Astrocyte of the cerebellum (primary cell): ENCODE measurements at places on chromosomes 7 and 10.

DNA sequence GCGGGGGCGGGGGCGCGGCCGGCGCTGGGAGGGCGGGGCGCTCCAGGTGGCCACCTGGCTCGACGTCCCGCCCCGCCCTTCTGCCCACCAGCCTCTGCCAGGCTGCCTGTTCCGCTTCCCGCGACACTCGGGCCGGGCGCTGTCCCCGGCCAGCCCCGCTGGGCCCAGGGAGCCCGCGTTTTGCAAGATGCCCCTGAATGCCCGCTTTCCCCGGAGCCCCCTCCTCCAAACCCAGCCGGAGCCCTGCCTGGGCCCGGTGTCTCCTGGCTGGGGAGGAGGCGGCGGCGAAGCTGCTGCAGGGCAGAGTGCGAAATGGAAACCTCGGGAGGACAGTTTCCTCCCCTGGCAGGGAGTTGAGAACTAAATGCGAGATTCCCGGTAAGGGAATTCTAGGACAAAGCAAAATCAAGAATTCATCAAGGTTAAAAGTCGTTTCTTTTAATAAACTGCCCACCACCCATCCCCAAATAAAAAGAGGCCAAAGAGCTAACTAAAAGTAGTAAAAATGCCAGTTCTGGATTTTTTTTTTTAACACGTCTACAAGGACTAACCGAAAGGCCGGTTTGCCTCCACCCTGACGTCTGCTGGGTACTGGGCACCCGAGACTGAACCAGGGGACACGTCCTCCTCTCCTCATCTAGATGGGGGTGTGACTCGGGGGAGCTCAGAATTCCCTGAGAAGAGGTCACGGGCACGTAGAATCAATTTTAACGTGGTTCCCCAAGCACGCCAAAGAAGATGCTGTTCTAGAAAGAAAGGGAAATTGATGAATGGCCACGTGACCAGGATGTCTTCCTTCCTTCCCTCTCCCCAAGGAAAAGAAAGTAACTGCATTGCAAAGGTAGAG lies 200.4 kb upstream of the NFE2L3 start:
- no peak for DNase-seq

DNA sequence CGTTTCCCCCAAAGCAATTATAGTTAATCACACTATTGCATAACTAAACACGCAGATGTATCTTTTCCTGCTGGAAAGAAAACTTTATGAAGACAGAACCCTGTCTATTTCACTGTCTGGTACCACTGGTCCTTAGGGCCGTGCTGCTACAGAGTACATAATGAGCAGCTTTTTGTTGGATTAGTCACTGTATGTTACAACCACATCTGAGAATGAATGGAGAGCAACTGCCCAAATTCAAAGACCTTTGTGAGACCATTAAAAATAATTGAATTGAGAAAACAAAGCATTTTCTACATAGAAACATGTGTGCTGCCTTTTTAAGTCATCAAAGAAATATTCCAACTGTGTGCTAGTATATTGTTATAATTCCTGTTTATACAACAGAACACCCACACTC lies 111.3 kb upstream of the SORCS1 start:
- DNase-seq = peak; percentile 15

- peak; percentile 6 for DNase-seq
Observed at GRCh38 chr7:85186083-85186520, 754 bp downstream of the SEMA3D start.

GRCh38 chr7:18163091-18163490 lies 135.4 kb upstream of the PRPS1L1 start:
- DNase-seq = no peak

DNA sequence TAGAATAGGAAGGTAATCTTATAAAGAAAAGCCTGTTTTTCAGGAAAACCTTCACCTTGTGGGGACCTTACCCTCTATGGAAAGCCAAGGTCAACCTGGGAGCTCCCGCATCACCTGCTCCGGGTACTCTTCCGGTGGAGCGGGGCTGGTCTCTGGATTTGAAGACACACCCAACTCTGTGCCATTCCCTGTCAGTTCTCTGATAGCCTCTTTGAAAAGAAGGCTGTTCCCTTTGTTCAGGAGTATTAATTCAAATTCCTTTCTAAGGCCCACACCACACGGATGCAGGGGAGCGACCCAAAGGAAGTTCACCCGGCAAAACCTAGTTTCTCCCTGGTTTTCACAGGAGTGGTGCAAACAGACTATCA lies 10.7 kb downstream of the CTBP2 start:
- no peak for DNase-seq

- no peak for DNase-seq
Observed at GRCh38 chr7:128201067-128201689, 39.9 kb upstream of the LEP start.

- no peak for DNase-seq
Observed at GRCh38 chr10:30256084-30256483, 93.0 kb downstream of the MTPAP start.

GRCh38 chr10:114723991-114724715 lies 66.1 kb upstream of the ABLIM1 start:
- DNase-seq = no peak

- no peak for DNase-seq
Observed at GRCh38 chr7:50226669-50227068, 77.8 kb upstream of the IKZF1 start.

GRCh38 chr7:2393706-2394105 lies 9.7 kb upstream of the CHST12 start:
- DNase-seq = no peak

DNA sequence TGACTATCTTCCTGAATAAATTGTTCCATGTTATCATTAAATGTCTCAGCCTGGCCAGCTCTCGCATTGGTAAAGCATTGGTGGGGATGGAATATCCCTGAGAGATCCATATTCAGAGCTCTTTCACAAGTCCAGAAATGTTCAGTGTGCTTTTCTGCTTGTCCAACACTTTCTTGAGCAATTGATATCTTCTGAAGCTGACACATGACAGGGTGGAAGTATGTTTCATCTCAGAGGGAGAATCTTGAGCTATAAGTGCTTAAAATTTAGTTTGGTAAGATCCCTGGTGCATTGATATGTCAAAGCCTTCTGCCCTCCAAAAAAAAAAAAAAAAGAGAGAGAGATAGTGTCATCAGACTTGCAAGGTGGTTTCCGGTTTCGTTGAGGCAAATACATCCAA lies 7.4 kb downstream of the IFIT3 start:
- DNase-seq = no peak

DNA sequence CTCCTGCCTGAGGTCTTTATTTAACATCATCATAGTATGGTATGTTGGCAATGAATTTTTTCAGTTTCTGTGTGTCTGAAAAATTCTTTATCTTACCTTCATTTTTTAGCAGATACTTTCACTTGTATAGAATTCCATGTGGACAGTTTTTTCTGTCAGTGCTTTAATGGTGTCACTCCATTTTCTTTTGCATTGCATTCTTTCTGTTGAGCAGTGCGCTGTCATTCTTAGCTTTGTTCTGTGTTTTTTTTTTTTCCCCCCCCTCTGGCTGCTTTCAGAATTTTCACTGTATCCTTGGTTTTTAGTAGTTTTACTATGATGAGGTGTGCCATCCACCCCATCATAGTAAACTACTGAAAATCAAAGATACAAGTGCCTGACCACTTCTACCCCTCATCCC lies 120.7 kb downstream of the LRMDA start:
- DNase-seq = no peak

- DNase-seq = no peak
Observed at GRCh38 chr7:47991270-47991669, 11.9 kb upstream of the HUS1 start.

DNA sequence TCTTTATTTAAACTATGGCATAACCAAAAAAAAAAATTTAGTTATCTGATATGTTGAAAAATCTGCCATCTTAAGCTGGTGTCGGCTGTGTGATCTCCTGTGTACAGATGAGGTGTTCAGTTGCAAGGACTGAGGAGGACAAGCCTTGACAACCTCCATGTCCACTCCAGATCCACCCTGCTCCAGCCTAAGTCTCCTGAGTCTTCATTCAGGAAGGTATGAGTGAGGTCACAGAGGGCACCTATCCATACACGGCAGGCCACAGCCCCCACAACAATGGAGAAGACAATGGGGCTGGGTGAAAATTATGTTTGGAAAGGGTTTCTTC lies 16.1 kb downstream of the TARP start:
- DNase-seq = no peak

DNA sequence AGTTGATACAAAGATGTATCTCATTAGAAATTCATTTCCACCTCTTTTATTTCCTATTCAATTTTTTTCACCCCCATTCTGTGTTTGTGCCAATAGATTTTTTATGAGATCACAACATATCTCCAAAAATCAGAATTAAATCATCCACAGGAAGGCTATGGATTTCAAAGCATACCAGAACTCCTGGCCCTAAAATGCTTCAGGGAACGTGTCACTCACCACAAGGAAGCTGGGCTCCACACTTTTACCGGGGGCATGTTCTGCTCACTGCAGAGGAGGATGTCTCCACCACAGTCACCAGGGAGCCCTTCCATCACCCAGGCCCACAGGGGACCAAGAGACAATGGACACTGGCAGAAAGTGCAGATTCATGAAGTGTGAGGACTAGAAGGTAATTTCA lies 456.8 kb downstream of the KCNMA1 start:
- DNase-seq = no peak

GRCh38 chr10:62779487-62780248 lies 24.9 kb upstream of the ADO start:
- no peak for DNase-seq

GRCh38 chr10:89521368-89521767 lies 14.0 kb downstream of the SLC16A12 start:
- no peak for DNase-seq

- DNase-seq = no peak
Observed at GRCh38 chr7:12802070-12802469, 114.6 kb downstream of the ARL4A start.

DNA sequence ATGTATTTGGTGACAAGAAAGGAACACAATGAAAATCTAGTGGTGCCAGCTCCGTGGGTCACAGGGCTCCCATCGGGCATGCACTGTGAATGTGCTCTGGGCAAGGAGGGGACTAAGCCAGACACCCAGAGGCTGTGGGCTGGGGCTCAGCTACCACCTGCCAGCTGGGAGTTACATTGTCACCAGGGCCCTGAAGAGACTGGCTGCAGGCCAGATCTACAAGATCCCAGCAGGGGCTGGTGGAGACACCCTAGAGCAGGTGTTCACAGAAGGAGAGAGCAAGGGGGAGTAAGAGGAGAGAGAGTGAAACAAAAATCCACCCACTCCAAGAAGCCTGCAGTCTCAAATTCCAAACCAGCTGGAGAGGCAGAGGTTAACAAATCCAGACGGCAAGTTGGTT lies 116.6 kb upstream of the ADCY1 start:
- no peak for DNase-seq

DNA sequence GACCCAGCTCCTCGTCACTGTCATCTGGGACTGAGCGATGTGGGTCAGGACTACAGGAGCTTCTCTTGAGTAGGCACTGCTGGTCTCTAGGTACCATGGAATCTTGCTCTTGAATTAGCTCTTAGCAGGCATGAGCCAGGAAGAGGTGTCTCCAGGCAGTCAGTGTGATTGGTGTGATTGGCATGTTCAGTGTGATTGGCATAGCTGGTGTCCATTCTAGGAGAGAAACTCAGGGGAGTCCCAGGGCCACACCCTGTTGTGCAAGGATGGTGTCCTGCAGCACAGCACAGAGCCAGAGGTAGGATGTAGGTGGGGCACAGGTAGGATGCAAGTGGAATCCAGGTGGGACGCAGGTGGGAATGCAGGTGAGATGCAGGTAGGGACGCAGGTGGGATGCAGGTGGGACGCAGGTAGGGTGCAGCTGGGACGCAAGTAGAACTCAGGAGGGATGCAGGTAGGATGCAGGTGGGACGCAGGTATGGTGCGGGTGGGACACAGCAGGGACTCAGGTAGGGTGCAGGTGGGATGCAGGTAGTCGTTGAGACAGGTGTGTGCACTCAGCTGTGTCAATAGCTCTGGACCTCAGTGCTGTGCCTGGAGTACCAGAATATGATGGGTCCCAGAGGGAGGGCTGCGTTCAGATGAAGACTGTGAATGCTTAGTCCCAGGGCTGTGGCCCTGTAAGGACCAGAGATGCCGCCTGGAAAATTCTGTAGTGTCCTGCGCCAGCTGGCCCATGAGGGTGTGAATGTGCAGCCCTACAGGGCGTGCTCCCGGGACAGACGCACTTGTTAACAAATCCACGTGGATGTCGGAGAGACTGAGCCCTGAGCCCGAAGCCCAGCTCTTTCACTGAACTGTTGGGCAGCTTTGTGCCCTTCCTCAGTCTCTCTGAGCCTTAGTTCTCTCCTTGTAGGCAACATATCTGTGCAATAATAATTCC lies 248.2 kb upstream of the PITRM1 start:
- no peak for DNase-seq

DNA sequence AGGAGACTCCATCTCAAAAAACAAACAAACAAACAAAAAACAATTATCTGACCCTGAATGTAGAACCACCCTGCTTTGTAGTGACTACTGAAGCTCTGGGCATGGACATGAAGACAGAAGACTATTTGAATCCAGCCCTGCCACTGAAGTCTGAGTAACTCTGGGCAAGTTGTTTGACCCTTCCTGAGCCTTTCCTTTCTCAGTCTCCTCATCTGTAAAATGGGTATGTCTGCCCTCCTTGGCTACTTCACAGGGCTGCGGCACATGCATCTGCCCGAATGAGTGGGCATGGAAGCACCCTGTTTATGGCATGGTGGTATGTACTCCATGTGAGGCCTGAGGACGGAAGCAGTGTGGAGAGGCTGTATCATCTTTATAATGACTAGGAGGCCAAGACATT lies 22.2 kb upstream of the MALSU1 start:
- DNase-seq = no peak

DNA sequence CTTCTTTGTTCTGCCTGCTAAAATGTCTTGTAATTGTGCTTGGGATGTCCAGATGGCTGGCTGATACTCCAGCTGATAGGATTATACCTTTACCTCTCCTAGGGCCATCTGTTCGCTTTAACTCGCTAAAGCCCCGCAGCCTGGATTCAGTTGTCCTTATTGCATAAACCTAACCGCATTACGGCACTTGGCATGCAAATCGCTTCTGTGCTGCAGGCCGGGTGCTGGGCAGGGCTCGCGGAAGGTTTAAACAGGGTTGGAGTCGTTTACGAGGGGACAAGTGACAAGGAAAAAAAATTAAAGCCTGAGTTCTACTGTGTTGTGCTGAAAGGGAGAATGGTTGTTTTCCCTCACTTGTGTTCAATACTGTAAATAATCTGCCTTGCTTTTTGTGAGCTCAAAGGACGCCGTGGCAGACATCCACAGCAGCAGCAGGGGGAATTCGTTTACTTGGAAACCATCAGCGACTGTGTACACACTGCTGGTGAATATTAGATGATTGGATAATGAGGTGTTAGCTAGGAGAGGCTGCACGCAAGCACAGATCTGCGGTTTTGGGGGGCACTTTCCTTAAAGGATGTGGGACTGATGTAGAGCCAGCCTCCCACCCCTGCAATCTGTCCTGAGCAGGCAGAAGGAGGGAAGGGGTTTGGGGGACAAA lies 93.0 kb downstream of the EBF3 start:
- no peak for DNase-seq

- DNase-seq = no peak
Observed at GRCh38 chr7:25578991-25579777, 350.9 kb upstream of the NPVF start.

DNA sequence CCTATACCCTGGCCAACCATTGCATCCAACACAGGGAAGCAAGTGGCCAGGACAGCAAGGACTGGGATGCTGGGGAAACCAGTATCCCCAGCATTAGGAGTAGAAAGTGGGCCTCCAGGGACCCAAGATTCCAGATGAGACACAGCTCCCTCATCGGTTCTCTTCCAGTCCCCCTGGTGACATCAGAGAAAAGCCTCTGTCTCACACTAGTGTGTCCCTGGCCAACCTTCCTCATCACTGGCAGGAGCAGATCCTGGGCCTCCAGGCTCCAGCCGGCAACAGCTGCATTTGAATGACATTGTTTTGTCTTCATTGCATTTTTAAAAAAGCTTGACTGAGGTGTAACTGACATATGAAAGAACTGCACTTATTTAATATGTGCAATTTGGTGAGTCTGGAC lies 177.3 kb upstream of the LYZL2 start:
- DNase-seq = no peak
